Epithelial cell of esophagus (primary cell): ENCODE measurements at places on chromosomes 7 and 10.
A peak's percentile ranks its signal among the peaks of the same experiment; 100 is the strongest.

DNA sequence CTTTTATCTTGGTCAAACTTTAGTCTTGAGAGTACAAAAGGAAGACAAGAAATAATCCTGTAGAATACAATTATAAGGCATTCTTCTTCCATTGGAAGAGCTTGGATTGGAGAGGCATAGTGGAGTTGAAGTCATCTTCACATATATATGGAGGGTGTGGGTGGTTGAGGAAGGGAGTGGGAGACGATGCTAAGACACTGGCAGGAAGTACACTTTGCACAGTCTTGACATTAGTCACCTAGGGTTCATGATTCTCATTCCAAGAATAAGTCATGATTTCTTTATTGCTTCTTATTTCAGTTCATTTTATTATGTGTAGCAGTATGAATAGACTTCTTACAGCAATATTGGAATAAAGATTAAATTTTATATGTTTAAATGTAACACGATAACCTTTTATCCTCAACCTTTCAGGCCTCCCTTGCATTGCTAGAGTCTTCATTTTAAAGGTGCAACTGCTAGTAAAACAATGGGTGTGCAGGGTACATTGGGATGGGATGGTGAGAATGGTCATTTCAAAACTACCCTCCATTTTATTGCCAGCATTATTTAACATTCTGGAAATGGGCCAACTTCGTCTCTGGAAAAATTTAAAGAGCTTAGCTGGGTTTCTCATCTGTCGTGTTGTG lies 12.3 kb upstream of the SLC26A3 start:
- DNase-seq = peak; percentile 3

DNA sequence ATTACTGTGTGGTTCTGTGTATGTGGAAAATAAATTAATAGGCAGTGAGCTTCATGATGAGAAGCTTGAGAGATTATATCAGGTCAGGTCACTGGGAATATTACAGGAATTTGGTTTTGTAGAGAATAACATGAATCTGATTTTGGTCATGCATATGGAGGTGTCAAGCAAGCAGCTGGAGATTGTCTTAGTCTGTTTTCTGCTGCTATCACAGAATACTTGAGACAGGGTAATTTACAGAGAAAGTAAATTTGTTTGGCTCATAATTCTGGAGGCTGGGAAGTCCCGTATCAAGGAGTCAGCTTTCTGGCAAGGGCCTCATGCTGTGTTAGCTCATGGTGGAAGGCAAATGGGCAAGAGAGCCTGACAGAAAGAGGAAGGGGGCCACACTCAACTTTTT lies 120.7 kb upstream of the FAM3C start:
- DNase-seq = no peak

DNA sequence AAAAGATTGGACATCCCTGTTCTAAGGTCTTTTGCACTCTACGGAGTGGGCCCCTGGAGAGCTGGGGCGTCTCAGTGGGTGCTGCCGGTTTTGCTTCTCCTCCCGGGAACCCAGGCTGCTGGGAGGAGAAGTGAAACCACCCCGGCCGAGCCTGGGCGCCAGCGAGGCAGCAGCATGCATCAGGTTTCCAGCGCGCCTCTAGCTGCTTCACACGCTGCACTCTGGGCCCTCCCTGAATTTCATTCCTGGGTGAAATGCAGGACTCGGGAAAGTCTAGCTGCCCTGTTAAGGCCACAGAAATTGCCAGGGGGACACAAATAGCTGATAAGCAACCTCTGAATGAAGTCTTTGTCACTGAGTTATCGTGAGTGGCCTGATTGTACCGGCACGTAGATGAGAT lies 127.4 kb downstream of the TRRAP start:
- no peak for DNase-seq

DNA sequence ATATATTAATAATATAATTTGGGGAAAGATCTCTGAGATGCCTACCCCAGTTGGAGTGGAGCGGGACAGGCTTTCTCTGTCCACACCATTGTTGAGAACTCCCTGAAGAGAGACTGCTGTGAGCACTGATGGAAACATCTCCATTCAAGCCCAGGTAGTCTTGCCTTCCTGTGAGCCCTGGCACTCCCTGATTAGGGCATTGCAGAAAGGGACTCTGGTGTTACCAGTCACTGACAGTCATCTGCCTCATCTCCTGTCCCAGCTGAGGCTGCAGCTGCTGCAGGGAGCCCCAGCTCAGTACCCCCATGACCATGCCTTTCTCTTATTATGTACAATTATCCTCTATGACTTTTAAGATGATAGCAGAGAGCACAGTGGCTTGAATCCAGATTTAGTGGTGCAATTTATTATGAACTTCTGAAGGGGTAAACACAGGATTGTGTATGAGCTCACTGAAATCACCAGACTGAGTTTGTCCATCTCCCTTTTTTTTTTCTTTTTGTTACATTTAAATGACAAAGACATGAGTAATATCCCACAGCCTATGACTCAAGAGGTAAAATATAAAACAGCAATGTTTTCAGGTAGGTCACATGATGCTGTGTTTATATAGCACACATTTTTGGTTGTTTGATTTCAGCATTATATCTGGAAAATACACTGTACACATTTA lies 236.9 kb downstream of the SLC25A13 start:
- peak; percentile 87 for DNase-seq

DNA sequence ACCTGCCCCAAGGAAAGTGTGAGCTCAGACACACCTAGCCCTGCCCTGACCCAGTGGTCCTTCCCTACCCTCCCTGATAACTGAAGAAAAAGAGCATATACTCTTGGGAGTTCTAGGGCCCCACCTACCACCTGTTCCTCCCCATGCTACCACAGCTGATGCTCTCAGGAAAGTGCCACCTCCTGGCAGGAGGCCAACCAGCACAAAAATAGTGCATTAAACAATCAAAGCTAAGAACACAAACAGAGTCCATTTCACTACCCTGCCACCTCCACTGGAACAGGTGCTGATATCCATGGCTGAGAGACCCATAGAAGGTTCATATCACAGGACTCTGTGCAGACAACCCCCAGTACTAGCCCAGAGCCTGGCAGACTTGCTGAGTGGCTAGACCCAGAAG lies 288.6 kb upstream of the PHF14 start:
- no peak for DNase-seq

- DNase-seq = no peak
Measured at GRCh38 chr10:14372606-14373005, 41.9 kb upstream of the FRMD4A start.

DNA sequence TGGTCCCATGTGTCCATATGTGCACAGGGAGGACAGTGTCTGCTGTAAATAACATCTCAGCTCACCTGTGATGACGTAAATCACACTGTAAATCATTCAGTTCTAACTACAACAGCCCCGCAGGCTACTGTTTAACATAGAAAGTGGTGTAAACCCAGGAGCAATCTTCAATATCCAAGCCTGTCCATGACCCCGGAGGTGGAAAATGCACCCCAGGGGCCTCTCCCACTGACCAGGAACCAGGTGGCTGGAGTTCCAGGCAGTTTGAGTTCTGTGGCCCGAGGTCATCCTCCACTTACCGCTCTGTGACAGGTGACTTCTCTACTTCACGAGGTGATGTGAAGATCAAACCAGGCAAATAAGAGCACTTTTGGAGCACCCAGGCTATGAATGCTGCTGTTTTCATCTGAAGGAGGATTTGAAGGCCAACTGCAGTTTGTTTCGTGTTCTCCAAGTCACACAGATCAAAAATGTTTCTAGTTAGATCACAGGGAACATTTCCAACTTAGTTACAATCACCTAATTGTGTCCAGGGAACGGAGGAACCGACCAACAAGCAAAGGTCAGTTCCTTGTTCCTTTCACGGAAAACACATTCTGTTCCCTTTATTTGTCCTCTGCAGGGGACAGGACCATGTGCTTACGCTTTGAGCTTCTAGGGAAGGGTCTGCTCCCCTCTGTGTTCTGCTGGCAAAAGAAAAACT lies 131.8 kb downstream of the WDR37 start:
- DNase-seq = no peak

- no peak for DNase-seq
Measured at GRCh38 chr10:78865931-78866717, 202.6 kb upstream of the ZMIZ1 start.

GRCh38 chr10:68301790-68302502 lies 29.9 kb upstream of the HNRNPH3 start:
- peak; percentile 64 for DNase-seq

DNA sequence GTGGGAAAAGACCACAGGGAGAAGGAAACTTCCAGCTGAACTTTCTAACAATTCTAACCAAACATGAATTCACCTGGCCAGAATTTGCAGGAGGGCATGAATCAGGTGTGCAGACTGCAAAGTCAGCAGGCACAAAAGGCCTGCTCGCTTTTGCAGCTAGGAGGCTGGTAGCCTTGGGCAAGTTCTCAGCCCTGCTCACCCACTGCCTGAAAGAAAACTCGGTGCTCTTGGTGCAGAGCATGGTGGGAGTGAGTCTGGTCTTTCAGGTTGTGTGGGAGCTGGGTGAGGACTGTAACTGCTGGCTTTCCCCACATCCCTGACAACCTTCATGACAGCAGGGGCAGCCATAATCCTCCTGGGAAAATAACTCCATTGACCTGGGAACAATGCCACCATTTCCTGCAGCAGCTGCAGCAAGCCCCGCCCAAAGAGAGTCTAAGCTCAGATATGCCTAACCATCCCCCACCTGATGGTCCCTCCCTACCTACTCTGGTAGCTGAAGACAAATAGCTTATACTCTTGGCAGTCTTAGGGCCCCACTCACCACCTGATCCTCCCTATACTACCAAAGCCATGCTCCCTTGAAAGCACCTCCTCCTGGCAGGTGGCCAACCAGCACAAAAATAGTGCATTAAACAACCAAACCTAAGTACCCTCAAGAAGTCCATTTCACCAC lies 31.6 kb downstream of the ZNF117 start:
- peak; percentile 33 for DNase-seq

DNA sequence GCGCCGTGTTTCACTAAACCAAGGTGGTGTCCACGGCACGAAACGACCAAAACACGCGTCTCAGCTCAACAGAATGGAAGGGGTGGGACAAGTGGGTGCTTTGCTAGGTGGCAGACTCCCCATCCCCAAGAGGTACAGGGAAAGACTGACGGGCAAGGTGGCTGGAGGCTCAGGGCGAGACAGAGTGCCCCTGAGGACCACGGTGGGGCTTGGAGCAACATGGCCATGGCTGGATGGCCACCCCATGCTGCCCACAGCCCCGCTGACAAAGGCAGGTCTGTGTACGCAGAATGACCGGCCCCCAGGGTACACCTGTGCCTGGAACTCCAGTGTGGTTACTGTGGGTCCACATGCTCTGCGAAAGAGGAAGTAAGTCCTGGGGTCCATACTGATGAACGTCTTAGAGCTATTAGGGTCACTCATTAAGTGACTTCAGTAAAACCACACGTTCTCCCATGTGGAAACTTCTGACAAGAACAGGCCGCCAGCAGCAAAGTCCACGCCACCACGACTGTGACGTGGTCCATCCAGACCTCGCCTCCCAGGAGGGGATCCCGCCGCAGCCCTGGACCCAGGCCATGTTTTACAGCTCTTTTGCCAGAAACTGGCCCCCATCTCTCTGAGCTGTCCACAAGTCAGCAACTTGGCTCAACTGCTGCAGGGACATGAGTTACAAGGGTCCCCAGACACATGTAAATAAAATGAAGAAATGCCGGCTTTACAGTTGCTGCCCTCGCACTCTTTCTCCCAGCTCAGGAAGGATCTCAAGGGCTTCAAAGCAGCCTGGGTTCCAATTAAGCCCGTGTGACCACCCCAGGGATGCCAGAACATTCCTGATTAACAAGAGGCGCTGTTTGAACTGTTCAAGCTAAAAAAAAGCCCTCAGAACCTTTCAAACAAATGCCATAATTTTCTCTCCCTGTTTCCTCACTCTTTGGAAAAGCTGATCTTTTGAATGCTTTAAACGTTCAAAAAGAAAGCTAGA lies 66.8 kb downstream of the MAD1L1 start:
- DNase-seq = no peak

DNA sequence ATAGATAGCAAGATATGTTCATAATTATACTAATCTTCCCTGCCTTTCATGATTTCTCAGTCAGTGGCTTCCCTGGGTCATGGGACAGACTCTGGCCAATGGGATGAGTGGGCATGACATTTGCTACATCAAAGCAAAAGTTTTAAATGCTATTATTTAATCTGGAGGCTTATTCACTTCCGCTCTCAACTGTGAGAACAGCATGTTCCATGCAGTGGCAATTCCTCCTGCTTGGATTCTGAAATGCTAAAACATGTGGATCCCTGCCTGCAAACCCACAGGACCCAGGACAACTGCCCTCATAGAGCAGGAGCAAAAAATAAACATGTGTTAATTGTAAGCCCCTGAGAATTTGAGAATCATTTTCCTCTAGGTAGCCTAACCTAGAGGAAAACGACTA lies 1412.4 kb upstream of the CELF2 start:
- no peak for DNase-seq

DNA sequence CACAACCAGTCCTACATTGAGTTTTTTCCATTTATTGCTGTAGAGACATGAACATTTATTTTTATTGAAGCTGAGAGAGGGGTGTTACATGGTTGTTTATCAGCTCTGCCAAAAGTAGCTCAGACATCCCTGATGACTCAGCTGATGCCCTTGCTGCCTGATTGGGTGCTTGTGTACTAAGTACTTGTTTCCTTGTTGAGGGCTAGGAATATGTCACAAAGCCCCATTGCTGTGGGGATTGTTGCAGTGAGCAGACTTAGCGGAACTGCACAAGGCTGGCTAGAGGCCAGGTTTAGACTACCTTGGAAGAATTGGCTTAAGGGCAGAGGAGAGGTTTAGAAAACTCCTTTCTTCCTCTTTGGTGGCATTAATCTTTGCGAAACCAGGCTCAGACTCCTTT lies 110.6 kb downstream of the AUTS2 start:
- no peak for DNase-seq

GRCh38 chr10:85611746-85612377 lies 754.7 kb downstream of the GRID1 start:
- no peak for DNase-seq

DNA sequence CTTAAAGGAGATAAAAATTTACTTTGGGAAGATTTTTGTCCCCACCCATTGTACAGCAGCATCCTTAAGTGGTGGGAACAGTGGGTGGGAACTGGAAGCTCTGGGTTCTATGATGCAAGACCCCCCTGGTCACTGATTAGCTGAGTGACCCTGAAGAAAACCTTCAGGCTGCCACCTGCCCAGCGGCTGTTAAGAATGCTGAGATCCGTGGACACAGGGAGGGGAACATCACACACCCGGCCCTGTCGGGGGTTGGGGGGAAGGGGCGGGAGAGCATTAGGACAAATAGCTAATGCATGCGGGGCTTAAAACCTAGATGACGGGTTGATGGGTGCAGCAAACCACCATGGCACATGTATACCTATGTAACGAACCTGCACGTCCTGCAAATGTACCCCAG lies 14.5 kb downstream of the CARD11 start:
- no peak for DNase-seq

DNA sequence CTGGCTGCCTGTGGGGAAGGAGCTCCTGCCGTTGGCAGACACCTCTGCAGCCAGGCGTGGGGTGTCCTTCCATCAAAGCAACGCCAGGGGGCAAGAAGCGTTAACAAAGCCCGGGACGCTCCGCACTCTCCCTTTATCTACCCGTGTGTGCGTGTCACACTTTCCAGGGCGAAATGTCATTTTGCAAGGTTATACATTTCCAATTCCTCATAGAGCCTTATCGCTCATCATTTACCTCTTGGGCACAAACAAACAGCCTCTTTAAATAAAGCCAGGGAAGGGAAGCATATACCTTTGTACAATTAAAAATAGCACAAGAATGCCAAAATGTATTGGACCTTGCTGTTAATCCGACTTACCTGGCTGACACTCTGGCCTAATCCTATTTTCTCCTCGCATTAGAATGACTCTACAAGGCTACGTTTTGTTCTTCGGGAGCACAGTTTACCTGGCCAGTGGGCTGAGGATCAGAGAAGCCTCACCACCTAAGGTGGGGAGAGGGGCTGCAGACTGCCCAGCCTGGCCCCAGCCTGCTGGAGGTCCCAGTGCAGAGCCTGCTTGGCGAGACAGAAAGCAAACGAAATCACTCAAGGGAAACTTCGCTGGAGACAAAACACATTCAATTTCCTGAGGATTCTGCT lies 77.6 kb upstream of the EN2 start:
- peak; percentile 76 for DNase-seq
